Amygdala (tissue), 56 donors: ENCODE measurements at places on chromosomes 5 and 9.

DNA sequence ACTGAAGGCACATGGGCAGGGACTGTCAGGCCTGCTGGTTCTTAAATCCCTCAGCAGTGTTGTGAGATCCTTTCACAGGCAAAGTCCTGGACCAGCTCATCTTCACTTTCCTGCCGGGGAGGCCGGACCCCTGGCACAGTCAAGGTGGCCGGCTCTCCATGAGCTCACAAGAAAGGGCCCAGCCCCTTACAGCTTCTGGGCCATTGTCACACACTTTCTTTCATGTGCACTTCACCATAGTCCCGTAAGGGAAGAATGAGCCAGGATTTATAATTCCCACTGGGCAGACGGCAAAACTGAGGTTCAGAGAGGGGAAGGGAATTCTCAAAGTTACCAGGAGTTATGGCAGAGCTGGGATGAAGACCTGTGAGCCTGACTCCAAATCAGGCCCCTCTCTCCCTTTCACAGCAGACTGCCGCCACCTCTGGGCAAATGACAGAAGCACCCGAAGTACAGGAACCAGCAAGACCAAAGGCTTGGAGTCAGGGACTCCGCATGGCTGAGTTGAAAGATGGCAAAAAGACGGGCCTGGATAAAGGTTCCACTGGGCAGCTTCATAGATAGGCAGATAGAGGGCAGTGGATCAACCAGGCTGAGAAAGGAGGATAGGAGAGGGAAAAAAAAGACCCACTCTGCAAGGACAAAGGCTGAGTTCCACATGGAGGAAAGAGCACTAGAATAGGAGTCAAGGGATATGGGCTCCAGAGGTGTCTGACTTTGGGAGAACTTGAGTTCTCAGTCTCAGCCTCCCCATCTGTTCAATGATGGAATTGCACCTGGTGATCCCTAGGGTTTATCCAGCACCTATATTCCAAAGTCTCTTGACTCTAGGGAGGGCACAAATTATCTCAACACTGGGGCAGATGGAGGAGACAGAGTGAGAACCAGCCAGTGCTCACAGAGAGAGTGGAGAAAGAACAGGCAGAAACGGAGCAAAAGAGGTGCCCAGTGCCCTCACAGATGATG is 128.7 kb downstream of the PAX5 start:
- no peak for DNase-seq

DNA sequence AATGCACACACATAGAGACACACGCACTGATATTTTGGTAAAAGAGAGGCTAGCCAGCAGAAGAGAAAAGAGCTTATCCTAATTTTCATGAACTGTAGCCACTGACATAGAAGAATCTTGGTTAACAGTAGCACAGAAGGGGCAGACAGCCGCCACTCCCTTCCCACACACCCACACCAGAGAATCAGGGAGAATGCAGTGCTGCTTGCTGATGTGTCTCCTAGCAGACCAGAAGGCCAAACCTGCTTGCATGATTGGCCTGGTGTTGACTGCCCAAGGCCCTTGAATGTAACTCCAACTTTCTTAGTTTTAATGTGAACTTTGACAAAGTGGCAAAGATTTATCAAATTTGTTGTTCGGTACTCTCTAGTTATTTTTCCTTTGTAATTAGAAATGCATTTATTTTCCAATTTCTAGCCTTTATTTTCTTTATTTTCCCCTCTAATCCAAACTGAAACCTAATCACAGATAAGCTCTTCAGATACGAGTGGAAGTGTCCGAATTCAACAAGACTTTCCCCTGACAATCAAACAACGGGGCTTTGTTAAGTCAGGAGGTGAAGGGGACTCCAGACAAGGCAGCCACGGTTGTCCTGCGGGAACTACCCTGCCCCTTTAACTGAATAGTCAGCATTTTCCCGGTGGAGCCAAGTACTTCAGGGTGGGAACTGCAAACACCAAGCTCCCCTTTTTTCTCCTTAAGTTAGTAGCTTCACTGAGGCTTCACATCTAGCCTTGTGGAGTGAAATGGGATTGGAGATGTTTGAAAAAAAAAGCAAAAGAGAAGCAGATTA is 81.9 kb upstream of the CTSL start:
- no peak for DNase-seq

GRCh38 chr9:137233143-137233980 is 2.7 kb downstream of the SLC34A3 start:
- no peak for DNase-seq

GRCh38 chr9:83299571-83299970 is 236.6 kb upstream of the RASEF start:
- no peak for DNase-seq

- no peak for DNase-seq
These were observed 18.6 kb downstream of the RGMB start for GRCh38 chr5:98791898-98792580.

DNA sequence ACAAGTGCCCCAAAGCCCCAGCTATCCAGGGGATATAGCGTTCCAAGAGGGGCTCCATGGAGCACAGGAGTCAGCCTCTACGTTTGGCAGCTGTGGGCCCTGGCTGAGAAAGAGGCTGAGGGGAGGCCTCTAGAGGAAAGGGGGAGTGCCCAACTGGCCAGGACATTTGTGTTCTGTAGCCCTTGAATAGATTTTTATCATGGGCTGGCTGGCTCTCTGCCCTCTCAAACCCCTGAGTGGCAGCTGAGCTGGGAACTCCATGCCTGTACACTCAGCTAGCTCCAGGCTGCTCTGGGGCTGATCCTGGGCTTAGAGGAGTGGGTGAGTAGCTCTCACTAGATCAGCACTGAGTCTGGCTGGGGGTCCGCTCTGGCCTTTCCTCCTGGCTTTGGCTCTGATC is 285.0 kb downstream of the ZSWIM6 start:
- DNase-seq = no peak

DNA sequence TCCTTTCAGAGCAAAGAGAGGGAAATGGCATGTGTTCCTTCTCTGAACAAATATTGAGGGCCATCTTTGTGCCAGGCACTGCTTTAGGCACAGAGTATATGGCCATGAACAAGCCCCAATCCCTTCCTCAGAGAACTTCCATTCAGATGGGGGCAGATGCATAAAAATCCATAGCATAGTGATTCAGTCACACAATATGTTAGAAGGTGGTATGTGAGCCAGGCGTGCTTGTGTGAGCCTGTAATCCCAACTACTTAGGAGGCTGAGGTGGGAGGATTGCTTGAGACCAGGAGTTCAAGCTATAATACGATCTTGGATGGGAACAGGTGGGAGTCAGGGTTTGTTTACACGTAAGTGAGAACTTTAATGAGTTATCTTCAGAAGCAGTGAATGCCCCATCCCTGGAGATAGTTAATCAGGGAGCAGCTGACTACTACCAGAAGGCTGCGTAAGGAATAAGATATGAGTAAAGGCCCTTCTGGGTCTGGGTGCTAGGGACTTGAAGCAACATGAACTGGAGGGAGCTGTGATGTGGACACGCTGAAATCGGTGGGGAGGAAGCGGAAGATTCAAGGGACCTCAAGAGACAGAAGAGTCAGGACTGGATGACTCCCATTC is 27.1 kb downstream of the NANS start:
- DNase-seq = no peak

GRCh38 chr5:69219939-69220338 is 14.7 kb upstream of the CDK7 start:
- no peak for DNase-seq

DNA sequence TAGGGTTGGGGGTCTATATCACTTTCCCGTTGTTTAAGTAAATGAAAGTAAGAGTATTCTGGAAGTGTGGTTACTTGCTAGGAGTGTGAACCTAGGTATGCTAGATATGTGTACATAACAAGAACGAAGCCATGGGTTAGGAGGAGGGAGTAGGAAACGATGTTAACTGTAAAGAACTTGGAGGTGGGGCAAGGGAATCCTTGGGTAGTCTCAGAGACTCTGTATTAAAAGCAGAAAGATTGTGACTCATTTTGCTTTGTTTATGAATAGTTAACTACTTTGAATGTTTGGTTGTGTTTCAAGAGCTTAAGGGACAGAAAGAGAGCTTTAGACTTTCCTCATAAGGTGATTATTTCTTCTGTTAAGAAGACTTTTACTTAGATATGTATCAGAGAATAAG is 59.9 kb downstream of the TMEM252 start:
- DNase-seq = no peak

DNA sequence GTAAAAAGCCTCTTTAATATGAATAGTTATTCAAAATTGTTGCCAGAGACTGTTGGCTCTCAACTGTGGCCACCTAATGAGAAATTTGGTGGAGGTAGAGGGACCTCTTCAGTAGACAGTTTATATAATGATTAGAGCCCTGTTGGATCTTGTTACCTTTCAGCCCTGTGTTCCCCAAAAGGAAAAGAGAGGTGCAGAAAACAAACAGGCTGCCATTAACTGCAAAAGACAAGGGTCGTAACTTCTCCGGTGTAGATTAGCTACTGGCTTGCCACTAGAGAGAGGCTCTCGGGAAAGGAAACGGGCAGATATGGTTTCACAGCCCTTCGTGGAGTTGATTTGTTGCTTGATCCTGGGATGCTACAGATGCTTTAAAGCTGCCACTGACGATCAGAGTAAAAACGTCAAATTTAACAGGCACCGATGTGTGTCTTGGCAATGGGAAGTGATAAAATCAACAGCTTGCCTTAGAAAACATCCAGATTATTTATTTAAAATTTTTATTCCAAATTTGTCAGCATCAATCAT is 7.8 kb downstream of the FST start:
- no peak for DNase-seq

GRCh38 chr5:91235271-91235694 is 147.8 kb downstream of the ARRDC3 start:
- no peak for DNase-seq

- DNase-seq = no peak
These were observed 274.9 kb downstream of the ARHGAP26 start for GRCh38 chr5:143045062-143045461.

DNA sequence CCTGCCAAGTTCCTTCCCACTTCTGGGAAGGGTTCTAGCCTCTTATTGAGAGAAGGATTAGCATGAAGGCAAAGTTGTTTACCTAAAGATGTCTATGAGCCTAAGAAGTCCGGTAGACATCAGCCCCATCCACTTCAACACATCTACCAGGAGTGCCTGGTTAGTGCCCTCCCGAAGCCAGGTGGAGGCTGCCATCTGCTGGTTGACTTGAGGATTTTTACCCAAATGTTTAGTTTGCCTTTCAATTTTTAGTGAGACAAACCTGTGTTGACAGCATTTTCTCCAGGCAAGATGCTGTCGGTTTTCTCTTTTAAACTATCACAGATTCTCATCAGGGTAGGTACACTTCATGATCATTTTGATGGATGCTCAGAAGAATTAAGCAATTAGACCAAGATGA is 83.6 kb upstream of the TNFSF8 start:
- DNase-seq = peak; percentile 12

- no peak for DNase-seq
These were observed 988.0 kb upstream of the SEMA6A start for GRCh38 chr5:117562647-117563046.

GRCh38 chr5:90606539-90606938 is 47.9 kb downstream of the ADGRV1 start:
- DNase-seq = no peak

- DNase-seq = no peak
These were observed 250.8 kb upstream of the PANK3 start for GRCh38 chr5:168829922-168830417.

DNA sequence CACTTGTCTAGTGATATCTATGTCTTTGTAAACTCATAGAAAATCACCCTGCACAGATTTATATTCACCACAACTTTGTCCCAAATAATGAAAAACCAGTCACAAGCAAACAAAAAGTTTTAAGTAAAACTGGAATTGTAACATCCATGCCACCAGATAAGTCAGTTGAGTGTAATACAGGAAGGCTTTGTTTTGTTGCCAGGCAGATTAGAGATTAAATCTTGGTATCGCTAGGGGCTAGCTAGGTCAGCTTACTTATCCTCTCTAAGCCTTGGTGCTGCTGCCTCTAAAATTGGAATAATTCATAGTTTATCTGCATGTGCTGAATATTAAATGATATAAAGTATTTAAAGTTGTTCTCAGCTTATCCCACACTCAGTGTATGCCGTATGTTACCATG is 1062.5 kb downstream of the CDH9 start:
- DNase-seq = no peak

DNA sequence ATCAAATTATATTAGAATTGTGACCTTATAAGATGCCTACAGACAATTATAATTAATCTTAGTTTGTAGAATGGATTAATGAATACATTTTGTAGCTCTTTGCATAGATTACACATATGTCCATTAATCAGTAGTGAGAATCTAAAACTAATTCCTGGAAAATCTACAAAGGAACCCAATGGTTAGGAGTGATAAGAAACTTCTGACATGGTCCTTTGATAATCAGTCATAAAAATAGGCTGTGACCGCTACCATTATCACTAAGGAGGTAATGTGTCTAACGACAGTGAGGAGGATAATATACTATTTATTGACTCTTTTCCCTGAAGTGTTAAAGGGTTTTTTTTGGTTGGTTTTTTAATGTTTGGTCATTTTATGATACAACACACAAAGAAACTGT is 46.6 kb downstream of the BNC2 start:
- no peak for DNase-seq

GRCh38 chr9:98142182-98142907 is 23.3 kb upstream of the TRIM14 start:
- peak; percentile 37 for DNase-seq

DNA sequence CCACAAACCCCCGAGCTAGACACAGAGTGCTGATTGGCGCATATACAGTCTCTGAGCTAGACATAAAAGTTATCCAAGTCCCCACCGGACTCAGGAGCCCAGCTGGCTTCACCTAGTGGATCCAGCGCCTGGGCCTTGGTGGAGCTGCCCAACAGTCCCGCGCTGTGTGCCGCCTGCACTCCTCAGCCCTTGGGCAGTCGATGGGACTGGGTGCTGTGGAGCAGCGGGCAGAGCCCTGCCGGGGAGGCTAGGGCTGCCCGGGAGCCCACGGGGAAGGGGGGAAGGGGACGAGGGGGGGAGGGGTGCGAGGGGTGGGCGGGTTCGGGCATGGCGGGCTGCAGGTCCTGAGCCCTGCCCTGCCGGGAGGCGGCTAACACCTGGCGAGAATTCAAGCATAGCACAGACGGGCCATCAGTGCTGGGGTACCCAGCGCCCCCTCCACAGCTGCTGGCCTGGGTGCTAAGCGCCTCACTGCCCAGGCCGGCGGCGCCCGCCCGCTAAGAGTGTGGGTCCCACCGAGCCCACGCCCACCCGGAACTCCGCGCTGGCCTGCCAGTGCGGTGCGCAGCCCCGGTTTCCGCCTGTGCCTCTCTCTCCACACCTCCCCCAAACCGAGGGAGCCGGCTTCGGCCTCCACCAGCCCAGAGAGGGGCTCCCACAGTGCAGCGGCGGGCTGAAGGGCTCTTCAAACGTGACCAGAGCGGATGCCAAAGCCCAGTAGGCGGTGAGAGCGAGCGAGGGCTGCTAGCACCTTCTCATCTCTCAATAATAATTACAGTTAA is 391.2 kb upstream of the NUDT12 start:
- no peak for DNase-seq

GRCh38 chr9:128473104-128473503 is 17.3 kb downstream of the ODF2 start:
- DNase-seq = no peak

GRCh38 chr5:131563434-131564228 is 71.4 kb downstream of the RAPGEF6 start:
- DNase-seq = no peak

- DNase-seq = no peak
These were observed 96.1 kb downstream of the ADAMTSL1 start for GRCh38 chr9:18569941-18570630.

- no peak for DNase-seq
These were observed 3.2 kb downstream of the TDRD7 start for GRCh38 chr9:97415146-97415545.

- no peak for DNase-seq
These were observed 14.4 kb downstream of the BRD3 start for GRCh38 chr9:134053401-134053871.

GRCh38 chr5:21140987-21141386 is 1153.0 kb upstream of the CDH18 start:
- DNase-seq = no peak
